Natural killer cell treated with Interleukin-12 subunit alpha and Interleukin-12 subunit beta and Interleukin-15 and Interleukin-18, amount 100 ng/mL, for 72 hours (primary cell): ENCODE measurements at places on chromosomes 4 and X. TPM values are rescaled to one million over a fixed set of nuclear protein-coding genes. Genes with fewer than 3 reads are reported as not detected.

- DNase-seq: no peak
Measured at GRCh38 chrX:41946989-41947612, 23.7 kb upstream of the CASK start.

The FAM120C gene
- 7.6 TPM for total RNA-seq

DNA sequence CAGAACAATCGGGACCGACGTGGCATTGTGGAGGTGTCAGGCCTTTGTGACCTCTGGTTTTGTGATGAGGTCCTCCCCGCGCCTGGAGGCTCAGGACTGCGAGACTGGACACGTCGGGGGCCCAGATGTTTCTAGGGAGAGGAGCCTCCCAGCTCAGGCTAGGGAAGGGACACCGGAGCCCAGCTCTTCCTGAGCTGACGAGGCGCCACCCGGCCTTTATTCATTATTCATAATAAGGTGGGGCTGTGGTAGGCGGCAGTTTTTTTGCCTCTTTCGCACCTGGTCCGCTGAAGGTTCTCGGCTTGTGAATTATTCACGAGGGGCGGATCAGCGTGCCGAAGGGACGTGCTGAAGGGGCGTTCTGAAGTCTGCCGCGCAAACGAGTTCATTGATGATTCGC lies 2.3 kb upstream of the UBA1 start:
- no peak for DNase-seq

The FABP2 gene
- total RNA-seq: not detected

GRCh38 chr4:128573781-128574508 lies 235.6 kb upstream of the JADE1 start:
- no peak for DNase-seq

DNA sequence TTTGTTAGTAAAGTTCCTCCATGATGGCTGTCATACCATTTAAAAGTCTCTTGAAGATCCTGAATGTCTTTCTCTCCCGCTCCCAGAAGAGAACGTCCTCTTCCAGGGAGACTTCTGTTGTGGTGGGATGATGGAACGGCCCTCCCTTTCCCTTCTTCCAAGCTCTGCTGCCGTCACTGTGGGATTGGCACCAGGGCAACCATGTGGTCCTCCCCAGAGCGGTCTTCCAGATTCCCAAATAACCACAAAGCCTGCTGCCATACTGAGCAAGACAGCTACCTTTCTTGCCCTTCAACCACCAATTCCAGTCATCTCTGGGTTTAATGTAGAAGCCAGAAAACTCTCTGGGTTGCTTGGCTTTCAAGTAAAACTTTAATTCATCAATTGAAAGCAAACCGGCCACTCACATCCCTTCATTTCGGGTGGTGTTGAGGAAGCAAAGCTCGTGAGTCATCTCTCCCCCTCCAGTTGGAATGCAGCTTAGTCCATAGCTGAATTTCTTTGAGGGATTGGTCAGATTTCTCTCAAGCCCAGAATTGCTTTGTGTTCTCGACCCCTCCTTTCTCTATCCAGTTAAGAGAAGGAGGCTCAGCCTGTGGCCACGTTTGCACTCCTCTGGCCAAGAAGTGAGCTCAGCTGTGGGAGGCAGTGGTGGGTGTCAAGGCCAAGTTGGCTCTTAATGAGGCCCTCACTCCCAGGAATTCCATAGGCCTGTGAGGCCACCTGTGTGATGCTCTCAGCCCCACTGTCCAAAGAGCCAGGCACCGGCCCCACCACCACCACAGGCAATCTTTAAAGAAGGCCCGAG lies 36.9 kb downstream of the FHDC1 start:
- DNase-seq: no peak

DNA sequence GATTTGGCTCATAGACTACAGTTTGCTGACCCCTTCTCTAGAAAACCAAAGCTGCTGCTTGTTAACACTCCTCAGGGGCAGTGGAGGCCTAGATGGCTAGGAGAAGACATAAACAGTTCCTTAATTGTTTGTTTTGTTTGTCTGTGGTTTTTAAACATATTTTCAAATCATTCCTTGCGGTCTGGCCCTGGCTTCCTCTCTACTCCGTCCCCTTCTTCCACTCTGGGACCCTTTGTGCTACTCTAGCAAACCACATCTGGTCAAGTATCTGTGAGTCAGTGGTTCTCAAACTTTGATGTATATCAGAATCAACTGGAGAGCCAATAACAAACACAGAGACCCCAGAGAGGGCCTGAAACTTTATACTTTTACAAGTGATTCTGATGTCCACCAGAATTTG lies 36.1 kb downstream of the FRMPD4 start:
- no peak for DNase-seq

The RASGEF1B gene
- 3.9 TPM for total RNA-seq

DNA sequence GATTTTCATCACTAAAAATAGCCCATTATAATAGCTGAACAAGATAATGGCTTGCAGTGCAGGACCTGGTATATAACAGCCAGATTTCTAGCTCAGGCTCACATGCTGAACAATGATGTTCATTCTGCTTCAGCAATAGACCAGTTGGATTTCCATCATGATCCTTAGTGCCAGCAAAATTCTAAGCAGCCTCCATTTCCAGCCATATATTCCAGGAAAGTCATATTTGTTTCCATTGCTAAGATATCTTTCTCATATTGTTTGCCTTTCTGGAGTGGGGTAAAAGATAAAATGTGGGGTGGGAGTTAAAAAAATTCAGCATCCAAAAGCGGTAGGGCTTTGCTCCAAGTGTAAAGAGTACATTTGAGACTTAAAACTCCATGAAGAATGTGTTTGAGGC lies 2344.1 kb downstream of the PCDH7 start:
- DNase-seq: no peak

GRCh38 chr4:6141554-6141953 lies 58.8 kb downstream of the JAKMIP1 start:
- no peak for DNase-seq

The FUNDC1 gene
- 4.9 TPM for total RNA-seq

DNA sequence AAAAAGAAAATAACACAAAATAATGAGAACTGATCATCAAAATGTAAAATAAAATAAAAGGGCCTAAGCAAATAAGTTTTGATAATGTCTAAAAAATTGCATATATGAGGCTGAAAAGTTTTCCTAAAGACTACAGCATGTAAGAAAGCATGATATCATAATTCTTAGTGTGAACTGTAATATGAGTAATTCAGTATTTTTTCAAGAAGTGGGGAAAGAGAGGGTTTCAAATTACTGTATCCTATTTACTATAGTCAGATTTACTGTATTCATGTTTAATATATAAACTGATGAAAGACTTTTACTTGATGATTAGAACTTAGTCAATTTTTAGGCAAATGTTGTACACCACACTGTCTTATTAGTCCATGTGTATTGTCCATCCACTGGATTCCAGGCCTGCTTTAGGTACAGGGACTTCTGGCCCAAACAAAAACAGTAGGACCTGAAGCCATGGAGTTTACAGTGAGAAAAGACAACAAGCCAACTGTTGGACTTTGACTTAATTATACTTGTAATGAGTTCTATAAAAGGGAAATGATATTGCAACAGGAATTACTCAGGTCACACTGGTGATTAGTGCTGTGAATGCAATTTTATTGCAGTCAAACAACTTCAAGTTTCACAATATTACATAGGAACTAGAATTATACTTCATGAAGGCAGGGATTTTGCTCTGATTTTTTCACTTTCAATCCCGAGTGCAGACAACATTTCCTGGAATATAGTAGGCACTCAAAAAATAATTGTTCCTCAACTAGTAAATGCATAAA lies 517.7 kb upstream of the GALNT7 start:
- no peak for DNase-seq

The AADAT gene
- total RNA-seq: not detected

DNA sequence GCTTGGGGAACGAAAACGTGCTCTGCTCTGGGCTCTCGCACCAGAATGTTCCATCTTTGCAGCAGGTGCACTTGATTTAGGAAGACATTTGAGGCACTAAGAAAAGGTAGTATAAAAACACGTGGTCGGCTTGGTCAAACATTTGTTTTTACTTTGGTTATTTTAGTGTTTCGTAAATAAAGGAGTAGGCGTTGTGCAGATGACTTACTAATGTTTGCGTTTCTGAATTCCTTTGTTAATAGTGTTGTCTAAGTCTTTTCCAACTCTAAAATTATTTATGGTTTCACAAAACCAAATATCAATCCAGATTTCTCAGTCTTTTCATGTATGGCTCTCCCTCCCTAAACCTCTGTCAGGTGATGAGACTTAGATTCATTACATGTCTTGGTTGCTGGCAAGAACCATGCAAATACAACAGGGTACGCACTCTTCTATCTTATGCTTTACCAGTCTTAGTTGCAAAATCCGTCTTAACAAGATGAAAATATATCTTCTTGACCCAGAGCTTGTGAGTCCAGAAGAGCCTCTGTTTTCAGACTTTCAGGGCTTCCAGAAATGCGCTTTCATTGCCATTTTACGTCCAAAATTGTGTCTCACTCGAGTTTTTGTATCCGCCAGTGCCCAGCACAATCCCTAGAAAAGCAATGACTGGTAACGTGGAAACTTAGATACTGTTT lies 686 bp downstream of the MTHFD2L start:
- DNase-seq: no peak

- DNase-seq: no peak
Measured at GRCh38 chrX:39335513-39336235, 534.4 kb downstream of the MID1IP1 start.

The PRDM8 gene
- total RNA-seq: 12.3 TPM

DNA sequence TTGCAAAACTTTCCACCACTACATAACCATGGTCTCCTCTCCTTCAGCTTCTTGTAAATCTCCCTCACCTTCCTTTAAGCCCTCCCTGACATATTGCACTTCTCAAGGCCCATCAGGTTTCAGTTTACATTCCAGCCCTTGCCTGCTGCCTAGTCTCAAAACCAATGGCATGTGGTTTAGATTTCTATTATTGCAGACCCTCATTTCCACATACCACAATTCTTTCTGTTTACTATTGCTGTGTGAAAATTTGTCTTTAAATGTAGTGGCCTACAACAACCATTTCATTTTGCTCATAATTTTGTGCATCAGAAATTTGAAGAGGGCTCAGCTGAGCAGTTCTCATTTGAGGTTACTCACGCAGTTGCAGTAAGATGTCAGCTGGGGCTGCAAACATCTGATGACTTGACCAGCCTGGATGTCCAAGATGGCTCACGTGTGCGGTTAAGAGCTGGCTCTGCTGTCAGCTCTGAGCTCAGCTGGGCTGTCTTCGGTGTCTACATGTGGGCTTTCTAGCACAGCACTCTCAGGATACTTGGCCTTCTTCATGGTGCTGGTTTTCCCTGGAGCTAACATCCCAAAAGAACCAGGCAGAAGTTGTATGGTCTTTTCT lies 29.9 kb upstream of the SOD3 start:
- no peak for DNase-seq

GRCh38 chrX:51837921-51838320 lies 55.5 kb upstream of the MAGED1 start:
- DNase-seq: no peak

- no peak for DNase-seq
Measured at GRCh38 chr4:102193145-102193544, 152.1 kb downstream of the SLC39A8 start.

The TEX13C gene
- not detected for total RNA-seq

GRCh38 chr4:3399277-3400194 lies 42.2 kb upstream of the HGFAC start:
- no peak for DNase-seq

The GABRG1 gene
- not detected for total RNA-seq

- no peak for DNase-seq
Measured at GRCh38 chrX:11267425-11267824, 25.8 kb upstream of the AMELX start.

DNA sequence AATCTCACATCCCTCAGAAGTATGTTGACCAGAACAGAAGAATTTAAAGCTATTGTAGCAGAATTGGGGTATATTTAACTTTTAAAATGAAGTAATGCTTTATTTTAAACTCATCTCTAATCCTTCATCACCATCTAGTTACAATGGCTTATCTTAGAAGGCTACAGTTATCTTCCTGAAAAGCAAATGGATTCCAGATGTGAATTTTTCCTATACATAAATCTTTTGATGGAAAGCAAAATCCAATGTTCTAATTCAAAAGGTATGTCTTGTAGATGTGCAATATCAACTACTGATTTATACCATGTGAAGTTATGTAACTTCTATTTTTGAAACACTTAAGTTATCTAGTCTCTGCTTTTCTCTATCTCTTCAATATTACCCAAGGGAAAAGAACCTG lies 47.6 kb downstream of the CCNG2 start:
- DNase-seq: no peak

- no peak for DNase-seq
Measured at GRCh38 chr4:138182838-138183426, 59.2 kb downstream of the SLC7A11 start.

DNA sequence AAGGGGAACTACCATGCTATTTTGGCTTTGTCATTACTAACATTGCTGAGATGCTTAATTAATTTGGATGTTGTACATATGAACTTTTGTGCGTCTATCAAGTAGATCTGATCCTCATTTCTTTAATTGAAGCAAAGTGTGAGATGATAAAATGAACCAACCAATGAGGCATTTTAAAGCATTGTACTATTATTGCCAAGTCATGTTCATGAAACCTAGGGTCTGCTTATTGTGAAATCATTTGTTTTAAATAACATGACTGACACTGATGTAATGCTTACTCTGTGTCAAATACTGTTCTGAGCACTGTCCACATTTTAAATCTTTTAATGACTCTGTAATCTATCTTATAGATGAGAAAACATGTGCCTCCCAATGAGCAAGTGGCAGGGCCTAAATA lies 57.7 kb downstream of the C4orf33 start:
- no peak for DNase-seq

DNA sequence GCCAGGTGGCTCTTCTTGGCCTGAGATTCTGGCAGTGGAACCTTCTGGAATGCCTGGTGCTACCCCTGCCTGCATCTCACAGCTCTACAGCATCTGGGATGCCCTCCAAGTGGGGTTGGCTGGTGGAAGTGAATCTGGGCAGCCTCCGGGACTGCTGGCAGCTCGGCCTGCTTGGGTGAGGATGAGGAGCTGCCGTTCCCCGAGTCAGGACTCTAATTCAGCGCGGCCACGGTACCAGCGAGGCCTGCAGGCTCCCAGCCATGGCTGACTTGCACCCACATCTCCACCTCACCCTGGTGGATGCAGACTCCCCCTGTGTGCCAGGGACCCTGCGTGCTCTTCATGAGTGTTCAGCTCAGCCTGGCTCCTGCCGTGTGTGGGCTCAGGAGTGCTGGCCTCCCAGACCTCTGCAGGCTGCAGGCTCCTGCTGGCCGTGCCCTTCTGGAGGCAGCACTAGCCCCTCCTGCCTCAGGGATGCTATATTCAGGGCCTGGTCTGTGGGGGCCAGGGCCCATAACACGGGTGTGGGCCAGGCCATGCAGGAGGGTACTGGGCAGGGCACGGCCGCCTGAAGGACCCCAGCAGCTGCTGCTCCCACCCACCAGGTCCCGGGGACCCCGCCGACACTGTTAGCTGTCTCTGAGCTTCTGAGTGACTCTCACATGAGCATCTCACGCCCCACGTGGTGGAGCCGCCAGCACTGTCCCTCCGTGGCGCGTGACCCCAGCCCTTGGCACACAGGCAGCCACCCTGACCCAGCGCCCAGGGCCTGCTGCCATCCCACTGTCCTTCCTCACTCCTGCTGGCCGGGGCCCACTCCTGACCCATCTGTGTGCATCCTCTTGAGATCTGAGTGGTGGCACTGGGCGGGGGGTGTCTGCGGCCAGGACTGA lies 10.6 kb downstream of the UVSSA start:
- no peak for DNase-seq

- DNase-seq: no peak
Measured at GRCh38 chr4:24849756-24850155, 54.4 kb downstream of the SOD3 start.

The ATP6AP2 gene
- total RNA-seq: 80.0 TPM

The BEND2 gene
- total RNA-seq: not detected

- DNase-seq: no peak
Measured at GRCh38 chr4:114487101-114487500, 111.5 kb upstream of the UGT8 start.

- no peak for DNase-seq
Measured at GRCh38 chr4:105135785-105136184, 10.9 kb upstream of the TET2 start.
